NT2/D1 (cell line): ENCODE measurements at places on chromosomes 3 and 15.

DNA sequence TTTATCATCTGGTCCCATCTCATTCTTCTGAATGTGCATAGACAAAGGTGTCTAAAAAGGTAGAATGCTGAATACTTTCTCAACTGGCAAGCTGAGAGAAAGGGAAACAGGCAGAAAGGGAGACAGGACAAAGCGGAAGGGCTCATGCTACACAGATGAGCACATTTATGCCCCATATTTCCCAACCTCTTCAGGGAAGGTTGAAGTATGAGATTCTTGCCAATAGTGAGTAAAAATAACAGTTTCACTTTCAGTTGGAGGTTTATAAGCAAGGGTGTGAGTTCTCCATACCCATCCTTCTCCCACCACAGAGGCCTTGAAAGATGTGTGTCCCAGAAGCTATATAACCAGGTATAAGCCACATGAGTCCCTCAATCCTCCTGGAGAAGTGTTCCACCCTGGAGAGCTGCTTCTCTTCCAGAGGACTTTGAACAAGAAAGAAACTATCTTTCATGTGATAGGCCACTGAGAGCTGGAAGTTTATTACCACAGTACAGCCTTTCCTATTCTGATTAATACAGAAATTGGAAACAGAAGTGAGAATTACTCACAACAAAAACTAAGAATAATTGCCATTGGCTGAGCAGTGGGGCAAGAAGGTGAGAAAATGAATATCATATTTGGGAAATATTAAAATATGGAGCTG is 709.4 kb upstream of the NR2F2 start:
- DNase-seq, result no peak

GRCh38 chr3:95886616-95887015 is 927.8 kb upstream of the EPHA6 start:
- DNase-seq, result no peak

GRCh38 chr3:154758109-154758868 is 321.8 kb upstream of the MME start:
- DNase-seq, result no peak

DNA sequence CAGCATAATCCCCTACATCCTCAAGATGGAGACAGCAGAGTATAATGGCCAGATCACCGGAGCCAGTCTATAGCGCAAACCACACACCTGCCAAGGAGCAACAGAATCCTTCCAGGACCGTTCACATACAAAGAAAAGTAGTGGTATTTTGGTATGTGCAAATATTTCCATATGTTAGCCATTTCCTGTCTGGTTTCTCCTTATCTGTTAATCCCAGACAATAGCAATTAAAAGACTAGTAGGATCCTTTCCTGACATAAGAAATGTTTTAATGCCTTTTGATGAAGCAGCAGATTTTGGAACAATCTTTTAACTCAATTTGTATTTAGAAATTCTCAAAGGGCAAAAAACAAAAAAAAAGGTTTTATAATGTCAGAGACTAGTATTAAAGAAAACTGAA is 22.2 kb downstream of the MRPS25 start:
- no peak for DNase-seq

- DNase-seq, result no peak
Measured at GRCh38 chr3:127833281-127834032, 11.1 kb upstream of the MGLL start.

GRCh38 chr3:134326126-134326525 is 48.1 kb downstream of the AMOTL2 start:
- DNase-seq, result no peak

GRCh38 chr3:150497956-150498355 is 48.3 kb downstream of the SERP1 start:
- no peak for DNase-seq

DNA sequence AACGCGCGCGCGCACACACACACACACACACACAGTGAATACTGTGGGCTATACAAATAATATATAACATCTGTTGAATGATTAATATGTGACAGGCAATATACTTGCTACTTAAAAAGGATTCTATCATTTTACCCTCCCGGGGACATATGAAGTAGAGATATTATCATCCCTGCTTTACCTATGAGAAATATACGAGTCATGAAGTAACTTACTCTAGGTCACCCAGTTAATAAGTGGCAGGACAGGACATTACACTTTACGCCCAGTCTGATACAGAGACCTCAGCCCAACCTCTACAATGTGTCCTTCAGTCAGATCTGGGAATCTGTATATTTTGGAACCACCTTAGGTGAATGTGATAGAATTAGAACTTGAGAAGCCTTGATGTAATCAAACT is 55.4 kb downstream of the CCDC54 start:
- no peak for DNase-seq

DNA sequence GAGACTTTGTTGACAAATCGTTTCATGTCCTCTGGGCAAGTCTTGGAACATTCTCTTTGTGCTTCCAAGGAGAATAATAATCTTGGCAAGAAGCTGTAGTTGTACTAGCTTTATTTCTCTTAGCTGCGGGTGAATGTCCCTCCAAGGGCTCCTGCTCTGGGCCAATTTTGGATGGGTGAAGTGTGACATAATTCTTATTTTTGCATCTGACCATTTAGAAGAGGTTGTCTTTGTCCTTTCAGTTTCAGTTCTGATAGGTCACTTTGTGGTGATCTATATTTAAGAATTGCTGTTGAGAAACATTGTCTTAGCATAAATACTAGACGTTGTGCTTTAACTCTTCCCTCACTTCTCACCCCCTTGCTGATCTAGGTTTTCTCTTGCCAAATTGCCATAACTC is 164.8 kb upstream of the RORA start:
- no peak for DNase-seq

DNA sequence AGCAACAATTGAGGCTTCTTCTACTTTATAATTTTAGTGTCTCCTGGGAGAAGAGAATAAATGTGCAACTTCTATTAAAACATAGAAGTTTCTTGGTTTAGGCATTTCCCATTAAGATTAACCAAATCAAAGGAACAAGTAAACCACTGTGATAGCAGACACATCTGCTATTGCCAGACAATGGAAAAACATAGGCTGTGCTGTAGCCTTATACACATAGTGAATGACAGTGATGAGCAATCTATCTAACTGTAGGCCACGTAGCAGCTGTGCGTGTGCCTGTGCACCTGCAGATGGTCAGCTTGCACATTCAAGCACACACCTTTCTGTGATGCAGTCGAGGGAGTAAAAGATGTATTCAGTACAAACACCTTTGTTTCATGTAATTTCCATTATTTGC is 32.7 kb downstream of the GNB4 start:
- no peak for DNase-seq

DNA sequence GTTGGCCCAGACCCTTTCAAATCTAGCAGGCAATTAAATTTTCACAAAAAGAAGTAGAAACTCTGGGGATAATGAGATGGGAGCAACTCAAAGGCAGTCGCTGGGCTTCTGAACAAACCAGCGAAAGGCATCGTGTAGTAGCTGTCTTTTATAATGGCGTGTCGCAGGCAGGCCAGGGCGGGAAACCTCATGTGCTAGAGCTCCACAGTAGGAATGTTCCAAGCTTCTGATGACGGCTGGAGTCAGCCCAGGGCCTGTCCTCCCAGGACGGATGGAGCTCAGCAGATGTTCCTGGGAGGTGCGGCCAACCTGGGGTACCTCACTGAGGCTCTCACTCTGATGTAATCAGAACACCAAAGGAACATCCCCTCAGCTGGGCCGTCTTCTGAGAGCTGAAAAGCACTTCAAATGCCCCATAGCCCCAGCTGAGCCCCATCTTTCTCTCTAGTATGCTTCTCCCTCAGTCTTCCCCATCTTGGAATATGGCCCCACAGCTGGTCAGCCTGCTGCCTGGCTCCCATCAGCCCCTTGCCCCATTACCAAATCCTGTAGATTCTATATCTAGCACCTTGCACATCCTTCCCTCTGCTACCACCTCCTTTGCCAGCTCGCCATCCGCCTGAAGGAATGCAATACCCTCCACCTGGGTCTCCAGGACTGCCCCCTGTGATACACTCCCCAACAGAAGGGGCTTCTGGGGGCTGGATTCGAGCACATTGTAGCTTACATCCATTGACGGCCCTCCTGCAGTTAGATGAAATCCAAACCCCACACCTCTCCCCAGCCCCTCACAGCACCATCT is 54.9 kb upstream of the ATP2B2 start:
- no peak for DNase-seq

GRCh38 chr3:134299185-134299887 is 48.7 kb upstream of the RYK start:
- no peak for DNase-seq

DNA sequence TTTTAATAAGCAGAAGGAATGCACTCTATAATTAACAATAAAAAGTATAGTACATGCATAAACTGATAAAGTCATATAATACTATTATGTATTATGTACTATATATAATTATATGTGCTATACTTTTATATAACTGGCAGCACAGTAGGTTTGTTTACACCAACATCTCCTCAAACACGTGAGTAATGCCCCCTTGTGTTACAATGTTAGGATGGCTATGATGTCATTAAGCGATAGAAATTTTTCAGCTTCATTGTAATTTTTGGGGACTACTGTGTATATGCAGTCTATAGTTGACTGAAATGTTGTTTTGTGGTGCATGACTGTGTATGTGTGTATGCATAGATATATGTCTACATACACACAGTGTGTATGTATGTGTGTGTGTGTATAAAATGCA is 100.6 kb downstream of the SLMAP start:
- no peak for DNase-seq

DNA sequence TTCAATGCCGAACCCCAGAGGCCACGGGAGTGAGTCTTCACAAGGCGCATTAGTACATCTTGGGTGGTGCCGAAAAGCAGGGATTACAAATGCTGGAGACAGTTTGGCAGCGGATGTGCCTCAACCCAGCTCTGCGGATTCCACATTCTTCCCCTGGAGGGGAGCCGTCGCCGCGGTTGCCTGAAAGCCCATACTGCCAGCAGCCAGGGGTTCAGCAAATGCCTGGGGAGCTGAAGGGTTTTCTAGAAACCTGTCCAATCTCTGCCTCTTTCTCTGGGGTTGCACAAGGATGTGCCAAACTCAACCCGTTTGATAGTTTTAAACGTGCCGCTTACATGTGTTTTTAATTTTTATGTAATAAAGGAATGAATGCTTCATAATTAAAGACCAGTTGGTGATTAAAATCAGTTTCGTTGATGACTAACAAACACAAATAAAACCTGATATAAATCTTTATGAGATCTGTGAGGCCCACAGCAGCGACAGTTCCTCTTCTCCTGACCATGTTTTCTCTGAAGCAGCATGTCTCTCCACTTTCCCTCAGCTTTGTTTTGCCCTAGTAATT is 74.6 kb upstream of the LEKR1 start:
- DNase-seq, result peak; percentile 87

- no peak for DNase-seq
Measured at GRCh38 chr3:27978440-27978839, 256.3 kb upstream of the EOMES start.

- no peak for DNase-seq
Measured at GRCh38 chr3:61060411-61060861, 190.8 kb downstream of the FHIT start.

DNA sequence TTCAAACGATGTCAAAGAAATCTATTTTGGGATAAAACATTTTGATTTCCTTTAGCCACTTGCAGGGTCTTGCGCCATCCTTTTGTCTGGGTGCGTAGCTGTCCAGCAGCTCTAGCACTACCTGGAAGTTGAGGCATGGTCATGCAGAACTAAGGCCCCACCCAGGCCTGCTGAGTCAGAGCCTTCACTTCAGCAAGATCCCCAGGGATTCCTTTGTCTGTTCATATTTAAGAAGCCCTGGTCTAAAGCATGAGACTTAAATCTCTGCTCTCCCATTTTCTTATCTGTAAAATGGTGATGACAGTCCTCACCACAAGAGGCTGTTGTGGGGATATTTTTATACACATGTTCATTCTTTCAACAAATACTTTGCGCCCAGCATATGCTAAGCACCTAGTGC is 99.0 kb upstream of the CTDSPL start:
- no peak for DNase-seq

- DNase-seq, result no peak
Measured at GRCh38 chr3:13200465-13200864, 127.2 kb upstream of the IQSEC1 start.

DNA sequence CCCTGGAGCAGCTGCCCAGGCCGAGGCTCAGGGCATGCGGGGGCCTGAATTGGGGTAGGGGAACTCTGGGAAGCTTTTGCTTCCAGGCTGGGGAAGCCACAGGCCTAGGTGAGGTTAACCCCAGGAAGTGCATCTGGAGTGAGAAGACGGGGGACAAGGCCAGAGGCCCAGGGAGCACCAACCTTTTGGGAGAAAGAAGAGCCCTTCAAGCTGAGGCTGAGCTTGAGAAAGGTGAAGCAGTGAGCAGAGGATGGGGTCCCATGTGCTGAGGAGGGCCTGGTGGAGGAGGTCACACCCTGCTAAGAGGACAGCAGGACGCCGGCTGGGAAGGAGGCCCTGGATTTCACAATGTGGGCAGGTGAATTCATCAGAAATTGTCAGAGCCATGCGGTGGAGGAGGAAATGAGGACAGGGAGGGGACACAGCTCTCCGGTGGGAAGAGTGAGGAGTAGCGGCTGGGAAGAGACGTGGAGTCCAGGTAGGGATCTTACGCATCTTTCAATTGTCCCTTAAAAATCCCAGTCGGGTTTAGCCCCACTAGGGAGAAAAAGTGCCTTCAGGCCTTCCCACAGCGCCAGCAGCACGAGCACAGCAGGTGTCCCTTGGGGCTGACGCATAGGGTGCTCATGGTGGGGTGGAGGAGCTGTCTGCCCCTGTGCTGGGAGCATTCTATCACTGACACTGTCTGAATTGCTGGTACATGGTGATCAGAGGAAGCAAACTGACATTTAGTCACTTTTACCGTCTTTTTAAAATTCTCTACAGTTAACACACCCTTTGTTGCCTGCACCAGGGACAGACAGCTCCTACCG is 50.9 kb downstream of the HCN4 start:
- no peak for DNase-seq

DNA sequence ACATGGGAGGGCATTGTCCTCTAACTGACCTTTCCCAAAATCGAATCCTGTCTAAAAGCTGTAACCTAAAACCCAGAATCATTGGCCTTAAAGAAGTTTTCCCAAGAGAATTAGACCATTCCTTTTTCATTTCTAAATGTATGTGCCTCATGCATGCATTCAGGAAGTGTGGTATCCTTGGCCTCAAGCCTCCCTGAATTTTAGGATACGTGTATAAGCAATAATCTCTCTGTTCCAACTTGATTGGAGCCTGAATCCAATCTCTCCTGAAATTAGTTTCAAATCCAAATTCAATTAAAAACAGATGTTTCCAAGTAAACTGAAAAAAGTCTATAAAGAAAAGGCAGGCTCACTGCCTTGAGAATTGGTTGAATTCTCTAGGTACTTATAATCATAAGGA is 86.0 kb upstream of the VEPH1 start:
- DNase-seq, result no peak

GRCh38 chr3:80010021-80010571 is 242.3 kb upstream of the ROBO1 start:
- DNase-seq, result no peak
